ENCODE measurements at places on chromosomes 3 and 15. TPM values are rescaled to one million over a fixed set of nuclear protein-coding genes. Genes with fewer than 3 reads are reported as not detected.

Gene SCAANT1
- total RNA-seq: not detected

Gene KNG1
- total RNA-seq: not detected

Gene CFAP100
- total RNA-seq: not detected

Gene CTXN2
- not detected for total RNA-seq

Gene MCF2L2
- total RNA-seq: under 0.01 TPM

Gene SLC22A14
- total RNA-seq: 0.29 TPM

Gene POLG
- 61.2 TPM for total RNA-seq

Gene WNT7A
- total RNA-seq: not detected

Gene FAM81A
- 0.72 TPM for total RNA-seq

Gene IL20RB
- 1.8 TPM for total RNA-seq

Gene SLC28A2
- total RNA-seq: not detected

Gene SLC22A13
- total RNA-seq: 0.29 TPM

Gene KBTBD13
- total RNA-seq: not detected

Gene GRM7
- total RNA-seq: not detected

Gene ISLR2
- total RNA-seq: not detected

Gene CKMT1A
- total RNA-seq: not detected

Gene CD96
- total RNA-seq: under 0.01 TPM

Gene POLQ
- 1.5 TPM for total RNA-seq

Gene AHSG
- not detected for total RNA-seq

Gene SYNPR
- total RNA-seq: not detected

Gene INO80
- 28.0 TPM for total RNA-seq

Gene GPR156
- 0.88 TPM for total RNA-seq

Gene PCNP
- 93.4 TPM for total RNA-seq

Gene GPR62
- total RNA-seq: not detected

Gene RBPMS2
- 0.29 TPM for total RNA-seq

Measured in osteoblast (primary cell).